Ammon's horn (tissue), 1 donor: ENCODE measurements at places on chromosomes 11 and 22.

DNA sequence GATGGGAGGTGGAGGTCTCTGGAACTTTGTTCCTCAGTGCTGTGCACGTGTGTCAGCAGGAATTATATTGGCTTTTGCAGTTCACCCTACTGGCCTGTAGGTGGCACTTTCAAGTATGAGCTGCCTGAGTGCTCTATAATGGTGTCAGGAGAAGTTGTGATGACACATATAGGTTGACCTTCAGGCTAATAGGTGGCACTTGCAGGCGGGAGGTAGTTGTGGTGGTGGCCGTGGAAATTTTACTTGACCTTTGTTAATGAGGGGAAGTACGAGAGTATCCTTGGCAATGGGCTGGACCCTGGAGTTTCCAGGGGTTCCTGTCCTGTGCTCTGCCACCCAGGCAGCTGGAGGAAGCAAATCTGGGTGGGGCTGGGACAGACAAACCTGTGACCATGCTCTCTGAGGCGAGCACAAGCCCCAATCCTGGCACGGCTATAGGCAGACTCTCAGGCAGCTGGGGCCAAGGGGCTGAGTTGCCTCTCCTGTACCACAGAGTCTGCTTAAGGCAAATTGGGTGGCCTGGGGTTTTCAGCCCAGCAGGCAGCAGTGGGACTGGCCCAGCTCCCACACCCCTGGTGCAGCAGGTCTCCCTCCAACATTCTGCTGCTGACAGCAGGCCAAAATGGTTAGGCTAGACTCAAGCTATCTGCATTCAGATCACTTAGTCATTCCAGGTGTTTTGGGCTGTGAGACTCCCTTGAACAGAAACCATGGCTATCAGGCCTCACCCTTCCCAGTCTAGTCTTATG lies 147.5 kb upstream of the CTSC start:
- no peak for DNase-seq

DNA sequence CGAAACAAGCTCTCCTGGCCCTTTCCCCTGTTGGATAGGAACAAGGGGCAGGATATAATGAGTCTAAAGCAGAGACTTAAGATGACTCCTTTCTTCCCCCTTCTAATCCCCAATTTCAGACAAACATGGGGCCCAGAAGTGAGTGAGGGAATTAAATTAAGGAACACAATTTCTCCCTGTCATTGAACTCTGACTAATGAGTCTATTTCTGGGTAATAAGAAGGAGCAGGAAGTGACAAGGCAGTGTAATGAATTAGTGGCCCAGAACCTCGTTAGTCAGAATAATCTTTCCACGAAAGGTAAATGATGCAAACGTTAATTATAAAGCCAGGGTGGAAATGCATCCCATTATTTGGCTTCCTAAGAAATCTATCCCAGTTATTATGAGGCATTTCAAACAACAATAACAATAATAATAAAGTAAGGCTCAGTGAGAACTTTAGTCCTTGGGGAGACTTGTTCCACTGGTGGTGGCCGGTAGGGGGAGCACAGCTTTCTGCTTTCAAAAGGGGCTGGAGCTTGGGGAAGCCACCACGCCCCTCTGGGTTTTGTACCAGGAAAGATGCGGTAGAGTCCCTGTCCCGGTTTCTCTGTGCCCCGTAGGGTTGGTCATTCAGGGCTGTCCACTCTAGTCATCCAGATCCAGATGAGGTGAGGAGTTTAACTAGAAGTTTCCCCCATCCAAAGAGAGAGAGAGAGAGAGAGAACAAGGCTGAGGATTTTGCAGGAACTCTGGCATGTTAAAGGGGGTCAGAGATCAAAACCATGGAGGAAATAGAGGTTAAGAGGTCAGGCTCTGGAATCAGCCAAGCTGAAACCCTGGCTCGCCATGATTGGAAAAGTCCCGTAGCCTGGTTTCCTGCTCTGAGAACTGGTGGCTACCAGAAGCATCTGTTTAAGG lies 298.3 kb downstream of the NTM start:
- DNase-seq: peak; percentile 56

- DNase-seq: peak; percentile 79
These were observed 45.5 kb downstream of the PIWIL3 start for GRCh38 chr22:24728790-24729637.

DNA sequence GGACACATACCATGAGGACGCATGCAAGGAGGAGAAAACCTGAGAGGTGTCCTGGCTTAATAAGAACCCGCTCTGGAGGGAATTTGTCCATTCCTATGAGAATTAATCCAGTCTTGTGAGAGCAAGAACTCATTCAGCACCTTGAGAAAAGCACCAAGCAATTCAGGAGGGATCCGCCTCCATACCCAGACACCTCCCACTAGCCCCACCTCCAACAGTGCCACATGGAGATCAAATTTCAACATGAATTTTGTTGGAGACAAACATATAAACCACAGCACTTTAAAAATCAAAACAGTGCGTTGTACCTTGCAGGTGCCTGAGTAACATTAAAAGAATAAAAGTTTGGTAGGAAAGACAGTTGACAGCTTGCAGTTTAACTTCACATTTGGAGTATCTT lies 11.4 kb downstream of the UBE4A start:
- no peak for DNase-seq

- no peak for DNase-seq
These were observed 31.9 kb upstream of the MUC5AC start for GRCh38 chr11:1125803-1126202.

- no peak for DNase-seq
These were observed 21.4 kb upstream of the FGF3 start for GRCh38 chr11:69840371-69841169.

GRCh38 chr11:86459682-86460460 lies 85.2 kb downstream of the CCDC81 start:
- DNase-seq: no peak

DNA sequence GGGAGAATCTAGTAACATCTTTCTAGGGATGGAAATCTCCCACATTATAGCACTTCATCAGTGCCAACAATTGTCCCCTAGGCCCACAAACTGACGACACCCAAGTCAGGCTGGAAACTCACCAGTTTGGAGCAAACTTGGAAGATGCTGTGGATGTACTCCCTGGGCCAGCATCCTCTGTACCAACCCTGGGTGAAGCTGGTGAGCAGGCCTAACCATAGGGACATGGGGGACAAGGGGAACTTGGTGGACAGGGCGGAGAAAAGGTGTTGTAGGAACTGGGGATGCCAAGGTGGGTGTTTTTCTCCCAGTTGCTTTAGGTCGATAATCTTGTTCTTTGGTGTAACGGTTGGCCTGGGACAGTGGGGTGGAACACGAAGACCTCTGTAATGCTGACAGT lies 42.2 kb downstream of the DRG1 start:
- no peak for DNase-seq
